ENCODE measurements at places on chromosomes 2 and 18.

GRCh38 chr2:187143537-187143936, 294.6 kb upstream of the ZSWIM2 start:
- no peak for DNase-seq

GRCh38 chr2:20065885-20066602, 14.6 kb upstream of the LAPTM4A start:
- peak; percentile 76 for DNase-seq

DNA sequence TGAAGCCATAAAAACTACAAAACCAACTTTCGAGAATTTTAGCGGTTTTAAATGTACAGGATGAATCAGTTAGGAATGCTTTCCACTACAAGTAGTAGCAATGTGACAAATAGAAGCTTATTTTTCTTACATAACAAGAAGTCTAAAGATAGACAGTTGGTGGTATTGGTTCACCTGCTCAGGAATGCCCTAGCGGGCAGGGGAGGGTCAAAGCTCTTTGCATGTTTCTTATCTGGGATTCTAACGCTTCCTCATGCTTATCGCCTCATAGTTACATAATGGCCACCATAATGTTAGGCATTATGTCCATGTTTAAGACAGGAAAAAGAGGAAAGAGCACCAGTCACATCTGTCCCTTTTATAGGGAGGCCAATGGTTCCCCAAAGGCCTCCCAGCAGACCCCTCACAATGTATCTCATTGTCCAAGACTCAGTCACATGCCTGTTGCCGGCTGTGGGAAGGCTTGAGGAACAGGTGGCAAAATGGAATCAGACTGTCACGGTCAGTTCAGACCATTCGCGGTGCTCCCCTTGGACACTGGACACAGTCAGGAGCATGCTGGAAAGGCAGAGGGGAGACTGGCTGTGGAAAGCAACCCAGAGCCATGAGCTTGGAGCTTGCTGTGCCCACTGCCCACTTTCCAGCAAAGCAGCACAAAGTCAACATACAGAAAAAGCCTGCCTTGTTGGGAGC, 69.4 kb upstream of the ODC1 start:
- DNase-seq, result no peak

- no peak for DNase-seq
Observed at GRCh38 chr2:165434865-165435496, 34.5 kb upstream of the CSRNP3 start.

All from colonic mucosa (tissue), 4 donors.